ENCODE measurements at places on chromosomes 1 and 21.

- DNase-seq, result no peak
Observed at GRCh38 chr1:192100686-192101468, 57.4 kb upstream of the RGS18 start.

DNA sequence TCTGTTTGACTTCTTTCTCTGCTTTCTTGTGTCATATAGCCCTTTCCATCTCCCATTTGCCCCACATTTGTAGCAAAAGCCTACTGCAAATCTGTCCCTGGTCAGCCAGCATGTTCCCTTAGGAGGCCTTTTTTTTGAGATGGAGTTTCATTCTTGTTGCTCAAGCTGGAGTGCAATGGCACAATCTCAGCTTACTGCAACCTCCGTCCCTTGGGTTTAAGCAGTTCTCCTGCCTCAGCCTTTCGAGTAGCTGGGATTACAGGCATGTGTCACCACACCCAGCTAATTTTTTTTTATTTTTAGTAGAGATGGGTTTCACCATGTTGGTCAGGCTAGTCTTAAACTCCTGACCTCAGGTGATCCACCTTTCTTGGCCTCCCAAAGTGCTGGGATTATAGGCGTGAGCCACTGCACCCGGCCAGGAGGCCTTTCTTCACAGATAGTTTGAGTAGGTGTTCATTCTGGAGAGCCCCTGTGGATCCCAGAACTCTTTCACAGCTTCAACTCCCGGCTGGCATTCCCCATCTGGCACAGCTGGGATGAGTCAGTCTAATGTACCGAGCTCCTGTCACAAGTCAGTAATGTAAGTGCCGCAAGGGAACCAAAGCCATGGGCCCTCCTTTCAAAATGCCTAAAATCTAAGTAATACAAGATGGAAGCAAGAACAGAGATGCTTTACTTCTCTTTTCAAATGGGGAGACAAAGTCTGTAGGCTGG, 9.4 kb upstream of the NHLH1 start:
- DNase-seq, result no peak

DNA sequence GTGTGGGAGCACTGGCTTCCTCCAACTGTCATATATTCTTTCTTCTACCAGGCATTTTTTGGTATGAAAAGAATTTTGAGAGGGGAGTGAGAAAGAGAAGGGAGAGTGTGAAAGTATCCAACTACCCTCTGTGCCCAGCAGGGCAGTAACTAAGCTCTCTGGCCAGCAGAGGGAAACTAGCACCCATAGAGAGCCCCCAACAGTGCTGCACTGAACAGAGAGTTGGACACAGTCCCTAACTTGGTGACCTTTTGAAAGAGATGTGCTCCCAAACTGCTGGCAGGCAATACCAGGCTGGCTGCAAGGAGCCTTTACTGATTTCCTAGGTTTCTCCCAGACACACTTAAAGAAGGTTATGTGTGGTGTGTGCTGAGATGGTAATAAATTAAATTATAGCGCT, 118.8 kb upstream of the PBX1 start:
- no peak for DNase-seq

DNA sequence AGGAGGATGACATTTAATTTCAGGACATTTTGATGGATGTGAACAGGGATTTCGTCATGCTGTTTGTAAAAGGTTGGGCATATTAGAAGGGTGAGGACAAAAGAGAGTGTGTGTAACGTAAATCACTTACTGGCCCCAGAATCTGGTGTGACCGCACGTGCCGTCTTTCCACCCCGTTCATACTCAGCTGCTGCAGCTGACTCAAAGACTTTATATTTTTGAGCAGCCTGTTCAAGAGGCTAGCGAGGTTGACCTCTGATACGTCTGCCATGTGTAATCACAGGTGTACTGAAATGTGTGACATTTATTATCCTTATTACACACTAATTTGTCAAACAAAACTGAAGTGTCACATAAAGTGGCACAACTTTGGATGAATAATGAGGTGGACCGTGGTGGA, 66.5 kb upstream of the ERRFI1 start:
- no peak for DNase-seq

DNA sequence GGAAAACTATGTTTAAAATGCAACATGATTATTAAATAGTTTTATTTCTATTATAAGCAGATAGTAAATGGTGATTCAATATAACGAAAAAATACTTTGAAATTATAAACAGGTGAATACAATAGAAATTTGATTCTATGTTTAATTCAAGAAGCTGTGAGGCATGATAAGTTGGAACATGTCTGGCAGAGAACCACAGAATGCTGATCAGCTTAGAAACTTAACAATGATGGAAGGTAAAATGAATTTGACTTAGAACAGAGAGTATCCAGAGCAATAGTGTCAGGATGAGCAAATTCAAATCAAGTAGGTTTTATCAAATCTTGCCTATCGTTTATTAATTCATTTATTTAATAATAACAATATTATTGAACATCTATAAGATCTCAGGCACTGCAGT, 83.4 kb upstream of the ADGRL4 start:
- no peak for DNase-seq

DNA sequence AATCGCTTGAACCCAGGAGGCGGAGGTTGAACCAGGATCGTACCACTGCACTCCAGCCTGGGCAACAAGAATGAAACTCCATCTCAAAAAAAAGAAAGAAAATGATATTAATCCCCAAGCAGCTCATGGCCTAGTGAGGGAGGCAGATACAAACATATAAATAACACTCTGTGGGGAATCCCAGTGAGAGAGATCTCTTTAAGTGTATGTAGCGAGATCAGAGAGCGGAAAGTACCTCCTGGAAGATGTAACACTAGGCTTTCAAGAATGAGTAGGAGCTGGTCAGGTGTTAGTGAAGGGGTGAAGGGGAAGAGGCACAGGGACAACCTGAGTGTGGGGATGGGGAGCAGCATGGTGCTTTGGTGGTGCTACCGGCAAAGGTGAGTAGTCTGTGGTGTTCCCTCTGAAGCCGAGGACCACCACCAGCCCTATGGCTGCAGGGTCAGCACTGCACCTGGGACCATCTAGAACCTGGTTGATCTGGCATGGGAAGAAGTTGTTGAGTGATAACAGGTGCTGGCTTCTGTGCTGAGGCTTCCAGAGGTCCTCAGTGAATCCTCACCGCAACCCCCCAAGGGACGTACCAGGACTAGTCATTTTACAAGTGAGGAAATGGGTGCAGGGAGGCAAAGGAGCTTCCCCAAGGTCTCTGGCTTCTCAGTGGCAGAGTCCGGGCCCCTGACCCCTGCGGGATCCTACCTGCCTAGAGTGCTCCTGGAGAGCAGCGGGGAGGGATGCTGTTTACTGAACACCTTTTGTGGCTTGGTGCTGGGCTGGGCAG, 367.6 kb upstream of the VAMP3 start:
- no peak for DNase-seq

DNA sequence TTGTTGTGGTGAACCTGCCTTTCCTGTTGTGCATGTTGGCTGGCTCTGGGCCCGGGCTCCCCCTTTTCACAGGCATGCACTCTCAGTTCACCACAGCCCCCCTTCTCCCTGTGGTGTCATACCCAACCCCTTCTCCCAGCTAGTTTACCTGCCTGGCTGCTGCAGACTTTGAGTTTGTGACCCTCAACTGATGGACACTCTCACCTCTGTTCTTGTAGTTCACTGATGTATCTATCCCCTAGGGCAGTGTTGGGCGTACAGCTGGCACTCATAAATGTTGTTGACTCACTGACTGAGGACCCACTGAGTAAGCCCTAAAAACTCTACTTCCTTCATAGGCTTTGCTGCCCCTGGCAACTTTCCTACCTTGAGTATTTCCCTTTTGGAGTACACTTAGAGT, 54.9 kb downstream of the WDR64 start:
- DNase-seq, result no peak

DNA sequence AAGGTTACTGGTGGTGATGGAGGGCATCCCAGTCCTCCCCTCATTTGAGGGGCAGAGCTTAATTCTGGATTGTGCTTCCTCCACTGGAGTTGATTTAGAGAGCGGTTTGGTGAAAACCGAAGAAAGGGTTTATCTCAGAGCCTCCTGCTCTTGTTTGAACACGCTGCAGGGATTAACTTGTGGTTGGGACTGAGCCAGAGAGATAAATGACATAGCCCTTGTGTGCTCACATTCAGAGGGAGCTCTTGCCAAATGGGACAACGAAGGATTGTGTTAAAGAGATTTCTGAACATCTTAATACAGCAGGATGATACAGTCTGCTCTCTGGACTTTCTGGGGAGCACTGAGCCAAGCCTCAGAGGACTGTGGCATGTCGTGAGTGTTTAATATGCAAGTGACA, 308.2 kb downstream of the DISC1 start:
- no peak for DNase-seq

DNA sequence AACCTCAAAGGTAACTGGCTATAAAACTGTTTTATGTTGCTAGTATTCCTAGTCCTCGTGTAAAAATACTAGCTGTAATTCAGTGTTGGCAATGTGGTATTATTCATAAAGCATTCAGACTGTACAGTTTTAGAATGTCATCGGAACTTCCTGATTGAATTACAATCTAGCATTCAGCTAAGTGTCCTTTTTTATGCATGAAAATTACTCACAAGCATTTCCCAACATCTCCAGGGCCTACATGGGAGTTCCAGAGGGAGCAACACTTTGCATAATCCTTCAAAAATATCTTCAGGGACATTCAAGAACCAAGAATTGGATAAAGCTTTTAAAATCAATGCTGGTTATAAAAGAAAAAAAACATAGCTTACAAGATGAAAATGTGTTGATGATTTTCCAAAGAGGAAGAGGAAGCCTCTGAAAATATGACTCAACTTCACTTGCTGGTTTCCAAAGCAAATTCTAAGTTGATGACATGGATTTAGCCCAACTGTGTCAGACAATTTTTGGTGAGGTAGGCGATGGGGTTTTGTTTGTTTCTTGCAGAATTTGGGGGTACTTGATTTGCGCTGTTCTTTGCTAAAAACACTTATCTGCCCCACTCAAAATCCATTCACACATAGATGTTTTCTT, 137.8 kb downstream of the SLC44A5 start:
- no peak for DNase-seq

GRCh38 chr1:37189111-37189510, 154.8 kb upstream of the GRIK3 start:
- DNase-seq, result no peak

DNA sequence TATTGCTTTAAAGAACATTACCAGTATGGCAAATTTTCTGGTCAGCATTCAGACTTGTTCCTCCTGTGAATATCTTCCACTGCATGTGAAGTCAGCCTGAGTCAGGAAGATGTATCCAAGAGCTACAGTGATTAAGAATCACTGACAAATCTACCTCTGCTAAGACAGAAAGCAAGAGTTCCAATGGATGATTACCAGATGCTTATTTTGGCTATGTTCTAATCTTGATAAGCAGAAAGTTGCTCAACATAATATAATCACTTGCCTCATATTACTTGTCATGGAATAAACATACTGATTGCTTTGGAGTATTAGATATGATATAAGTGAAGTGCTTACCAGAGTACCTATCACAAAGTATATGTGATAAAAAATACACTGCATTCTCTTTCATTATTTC, 738.1 kb downstream of the ADGRL2 start:
- DNase-seq, result no peak

DNA sequence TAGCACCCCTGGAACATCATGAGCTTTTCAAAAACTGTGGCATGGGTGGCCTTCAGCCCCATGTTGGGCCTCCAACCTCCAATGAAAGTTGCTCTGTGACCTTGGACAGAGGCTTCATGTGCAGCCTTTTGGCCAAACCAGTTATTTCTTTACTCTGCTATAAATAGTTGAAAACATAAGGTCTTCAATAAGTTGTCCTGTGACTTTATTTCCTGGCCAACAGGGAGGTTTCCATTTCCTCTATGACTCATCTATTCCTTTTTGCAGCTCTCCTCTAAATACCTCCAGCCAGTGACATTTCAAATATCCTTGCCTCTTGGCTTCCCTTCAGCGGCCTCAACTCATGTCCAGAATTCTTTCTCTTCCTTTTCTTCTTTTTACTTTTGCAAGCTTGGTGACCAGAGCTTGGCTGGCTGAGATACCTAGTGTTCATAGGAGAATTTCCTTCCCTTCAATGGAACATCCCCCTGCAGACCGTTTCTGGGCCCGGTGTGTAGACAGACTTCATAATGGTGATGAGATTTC, 22.7 kb upstream of the TRIM67 start:
- no peak for DNase-seq
